Activated CD4-positive, CD25-positive, alpha-beta regulatory T cell treated with anti-CD3 and anti-CD28 coated beads, Interleukin-2, amount 50 U/mL, for 72 hours (primary cell): ENCODE measurements at places on chromosomes 7 and 10.

DNA sequence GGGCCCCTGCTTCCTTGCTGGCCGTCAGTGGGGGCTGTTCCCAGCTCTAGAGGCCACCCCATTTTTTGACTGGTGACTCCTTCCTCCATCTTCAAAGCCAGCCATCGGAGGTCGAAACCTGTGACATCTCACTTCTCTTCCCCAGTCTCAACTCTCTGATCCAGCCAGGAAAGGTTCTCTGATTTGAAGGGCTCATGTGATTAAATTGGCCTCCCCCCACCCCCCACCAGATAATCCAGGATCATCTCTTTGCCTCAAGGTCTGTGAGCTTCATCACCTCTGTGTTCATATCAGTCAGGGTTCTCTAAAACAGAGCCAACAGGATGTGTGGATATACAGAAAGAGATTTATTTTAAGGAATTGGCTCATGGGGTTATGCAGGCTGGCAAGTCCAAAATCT, 5.6 kb upstream of the RAMP3 start:
- no peak for DNase-seq

- DNase-seq: no peak
Observed at GRCh38 chr7:18400726-18401125, 94.8 kb upstream of the HDAC9 start.

GRCh38 chr7:138726288-138726687, 25.1 kb upstream of the SVOPL start:
- no peak for DNase-seq

- no peak for DNase-seq
Observed at GRCh38 chr10:124210263-124210662, 116.9 kb upstream of the CHST15 start.

GRCh38 chr7:117399820-117400422, 27.4 kb downstream of the ASZ1 start:
- no peak for DNase-seq

GRCh38 chr10:4740471-4740870, 85.5 kb upstream of the AKR1E2 start:
- no peak for DNase-seq

DNA sequence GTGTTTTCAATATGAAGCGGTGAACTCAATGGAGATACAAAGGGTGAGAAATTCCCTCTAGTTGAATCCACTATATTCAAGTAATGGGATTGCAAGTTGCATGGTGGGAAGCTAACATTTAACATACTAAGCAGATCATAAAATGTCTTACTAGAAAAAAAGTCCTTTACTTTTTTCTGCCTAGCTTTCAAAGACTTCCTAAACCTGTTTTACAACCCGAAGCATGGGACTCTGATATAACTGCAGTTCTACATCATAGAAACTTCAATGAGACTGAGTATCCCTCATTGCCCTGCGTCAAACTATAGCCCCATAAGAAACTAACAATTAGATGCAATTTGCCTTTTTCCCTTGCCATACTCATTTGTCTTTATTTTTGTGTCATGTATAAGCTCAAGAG, 179.9 kb downstream of the RTKN2 start:
- DNase-seq: no peak

GRCh38 chr7:91140982-91141381, 123.3 kb upstream of the FZD1 start:
- no peak for DNase-seq

DNA sequence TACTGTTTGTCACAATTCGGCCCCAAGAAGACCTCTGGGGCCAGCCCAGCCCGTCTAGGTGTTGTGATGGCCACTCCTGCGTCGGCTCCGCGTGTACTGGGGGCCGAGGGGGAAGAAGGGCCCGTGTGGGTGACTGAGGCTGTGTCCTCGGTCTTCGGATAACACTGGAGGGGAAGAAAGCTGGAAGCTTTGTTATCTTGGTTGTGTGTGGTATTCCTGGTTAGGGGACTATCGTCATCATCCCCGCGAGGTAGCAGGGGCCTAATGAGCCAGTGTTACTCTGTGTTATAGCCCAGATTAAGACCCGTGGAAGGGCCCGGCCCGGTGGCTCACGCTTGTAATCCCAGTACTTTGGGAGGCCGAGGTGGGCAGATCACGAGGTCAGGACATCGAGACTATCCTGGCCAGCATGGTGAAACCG, 854 bp downstream of the MTG1 start:
- no peak for DNase-seq
